Left kidney (tissue), 8 donors: ENCODE measurements at places on chromosomes 13 and 19.

DNA sequence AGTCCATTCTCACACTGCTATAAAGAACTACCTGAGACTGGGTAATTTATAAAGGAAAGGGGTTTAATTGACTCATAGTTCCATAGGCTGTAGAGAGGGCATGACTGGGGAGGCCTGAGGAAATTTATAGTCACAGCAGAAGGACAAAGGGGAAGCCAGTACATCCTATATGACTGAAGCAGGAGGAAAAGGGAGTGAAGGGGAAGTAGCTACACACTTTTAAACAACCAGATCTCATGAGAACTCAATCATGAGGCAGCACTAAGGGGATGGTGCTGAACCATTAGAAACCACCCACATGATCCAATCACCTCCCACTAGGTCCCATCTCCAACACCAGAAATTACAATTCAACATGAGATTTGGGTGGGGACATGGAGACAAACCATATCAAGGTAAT lies 209.1 kb downstream of the DIAPH3 start:
- DNase-seq, result no peak

GRCh38 chr19:13381827-13382632 lies 124.2 kb downstream of the CACNA1A start:
- DNase-seq, result no peak

DNA sequence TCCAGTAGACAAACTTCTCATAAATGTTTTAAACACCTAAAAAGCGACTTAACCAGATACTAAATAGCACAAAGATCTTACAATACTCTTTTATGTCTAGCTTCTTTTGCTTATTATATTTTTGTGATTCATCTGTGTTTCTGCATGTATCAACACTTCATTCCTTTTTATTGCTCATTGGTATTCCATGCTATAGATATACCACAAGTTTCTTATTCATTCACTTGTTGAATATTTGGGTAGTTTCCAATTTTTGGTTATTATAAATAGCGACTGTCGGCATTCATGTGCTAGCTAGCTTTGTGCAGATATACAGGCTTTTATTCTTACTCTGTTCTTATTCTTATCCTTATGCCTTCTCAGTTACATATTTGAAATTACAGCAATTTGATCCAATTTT lies 50.0 kb upstream of the RGCC start:
- no peak for DNase-seq

GRCh38 chr13:31372454-31372853 lies 172.7 kb downstream of the B3GLCT start:
- DNase-seq, result no peak

GRCh38 chr13:40149611-40150274 lies 494.3 kb downstream of the COG6 start:
- DNase-seq, result no peak

DNA sequence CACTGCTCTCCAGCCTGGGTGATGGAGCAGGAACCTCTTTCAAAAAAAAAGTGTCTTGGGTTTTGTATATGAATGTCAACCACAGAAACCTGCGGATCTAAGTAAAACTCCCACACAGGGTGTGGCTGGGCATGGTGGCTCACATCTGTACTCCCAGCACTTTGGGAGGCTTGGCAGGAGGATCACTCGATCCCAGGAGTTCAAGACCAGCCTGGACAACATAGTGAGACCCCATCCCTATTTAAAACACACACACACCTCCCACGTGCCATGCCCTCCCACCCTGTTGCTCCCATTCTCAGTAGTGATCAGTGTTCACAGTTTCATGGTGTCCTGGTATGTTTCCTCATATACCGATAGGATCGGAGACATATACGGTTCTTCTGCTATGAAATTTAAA lies 9.2 kb downstream of the TMED1 start:
- DNase-seq, result no peak

GRCh38 chr13:61463024-61463423 lies 47.4 kb upstream of the PCDH20 start:
- DNase-seq, result no peak

GRCh38 chr13:28534801-28535200 lies 39.9 kb upstream of the FLT1 start:
- no peak for DNase-seq

GRCh38 chr19:46115396-46116106 lies 8.9 kb downstream of the IGFL3 start:
- DNase-seq, result no peak

GRCh38 chr19:8366961-8367326 lies 3.0 kb downstream of the ANGPTL4 start:
- DNase-seq, result no peak

- no peak for DNase-seq
Observed at GRCh38 chr13:44575741-44576350, at the start of gene TSC22D1. TSS of gene TSC22D1 (minus strand) at chr13:44576330. CDS start at chr13:44576074, 256 bp downstream.

DNA sequence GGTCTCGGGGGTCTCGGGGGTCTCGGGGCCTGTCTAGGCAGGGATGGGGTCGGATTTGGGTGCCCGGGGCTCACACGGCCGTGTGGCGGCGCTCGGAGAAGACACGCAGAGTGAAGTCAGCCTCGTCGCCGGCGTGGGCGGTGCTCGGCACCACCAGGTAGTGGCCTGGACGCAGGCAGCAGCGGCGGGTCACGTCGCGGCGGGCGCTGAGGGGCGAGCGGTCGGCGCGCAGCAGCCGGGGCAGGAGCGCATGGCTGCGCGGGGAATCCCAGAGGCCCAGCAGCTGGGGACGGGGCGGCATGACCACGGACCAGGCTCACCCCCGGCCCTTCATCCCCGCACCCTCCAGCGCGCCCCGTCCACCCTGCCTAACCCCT lies 8.2 kb downstream of the CAPN12 start:
- DNase-seq, result no peak

DNA sequence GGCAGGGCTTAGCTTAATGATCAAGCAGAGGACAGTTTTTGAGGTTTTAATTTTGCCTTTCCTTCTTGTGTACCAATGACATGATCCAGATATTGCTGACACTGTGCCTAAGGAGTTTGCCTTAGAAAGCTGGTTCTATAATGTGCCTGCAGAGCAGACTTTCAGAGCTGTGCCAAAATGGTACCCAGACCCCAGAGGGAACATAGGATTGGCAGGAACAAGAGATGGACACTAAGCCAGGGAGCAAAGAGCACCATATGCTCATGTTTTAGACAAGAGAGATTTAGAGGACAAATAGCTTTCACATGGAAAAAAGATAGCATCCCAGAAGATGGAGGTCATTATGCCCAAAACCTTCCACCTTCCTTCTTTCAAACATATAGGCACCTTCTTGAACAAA lies 1241.5 kb upstream of the SPRY2 start:
- DNase-seq, result no peak

GRCh38 chr13:110802260-110802659 lies 88.8 kb downstream of the ING1 start:
- no peak for DNase-seq

DNA sequence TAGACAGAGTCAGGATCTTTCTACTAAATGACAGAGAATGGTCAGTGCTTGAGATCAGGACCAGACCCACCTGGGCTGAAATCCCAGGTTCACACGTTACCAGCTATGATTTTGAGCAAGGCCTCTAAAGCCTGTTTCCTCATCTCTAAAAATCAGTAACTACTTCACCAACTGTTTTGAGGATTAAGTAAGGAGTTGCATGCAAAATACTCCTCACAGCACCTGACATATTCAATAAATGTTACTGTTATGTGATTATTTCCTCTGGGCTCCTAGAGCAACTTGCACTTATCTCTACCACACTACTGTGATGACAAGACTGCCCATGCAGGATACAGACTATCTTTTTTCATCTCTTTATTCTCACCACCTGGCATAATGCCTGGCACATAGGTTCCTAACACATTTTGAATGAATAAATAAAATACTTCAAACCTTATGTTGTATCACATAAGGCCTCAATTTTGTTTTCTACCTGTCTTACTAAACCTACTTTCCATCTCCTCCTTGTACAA lies 1.8 kb downstream of the KATNAL1 start:
- DNase-seq, result no peak

DNA sequence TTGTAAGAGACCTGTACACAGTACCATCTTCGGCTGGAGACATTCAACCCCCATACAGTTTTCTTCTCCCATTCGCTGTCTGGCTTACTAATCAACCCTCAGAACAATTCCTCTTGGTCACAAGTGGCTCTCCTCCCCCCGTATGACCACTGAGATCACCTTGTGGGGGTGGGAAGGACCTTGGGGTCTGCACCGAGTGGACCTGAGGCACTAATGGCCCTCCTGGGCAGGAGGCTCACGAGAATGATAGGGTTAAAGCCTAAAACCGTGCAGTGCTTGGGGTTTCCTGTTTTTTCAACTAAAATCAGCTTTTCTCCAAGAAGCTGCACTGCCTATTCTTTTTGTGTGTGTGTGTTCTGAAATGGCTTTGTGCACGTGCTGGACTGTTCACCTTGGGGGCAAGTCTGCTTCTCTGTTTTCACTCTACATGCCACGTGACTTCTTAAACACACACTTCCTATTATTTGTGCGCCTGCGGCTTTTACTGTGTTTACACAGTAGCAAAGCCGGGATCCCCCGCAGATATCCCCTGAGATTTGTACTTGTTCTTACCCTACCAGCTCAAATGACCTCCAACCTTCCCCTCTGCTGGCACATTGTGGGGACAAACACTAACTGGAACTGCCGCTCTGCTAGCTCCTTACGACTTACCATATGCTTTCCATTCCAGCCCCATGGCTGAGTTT lies 12.3 kb downstream of the RBM26 start:
- DNase-seq, result no peak

DNA sequence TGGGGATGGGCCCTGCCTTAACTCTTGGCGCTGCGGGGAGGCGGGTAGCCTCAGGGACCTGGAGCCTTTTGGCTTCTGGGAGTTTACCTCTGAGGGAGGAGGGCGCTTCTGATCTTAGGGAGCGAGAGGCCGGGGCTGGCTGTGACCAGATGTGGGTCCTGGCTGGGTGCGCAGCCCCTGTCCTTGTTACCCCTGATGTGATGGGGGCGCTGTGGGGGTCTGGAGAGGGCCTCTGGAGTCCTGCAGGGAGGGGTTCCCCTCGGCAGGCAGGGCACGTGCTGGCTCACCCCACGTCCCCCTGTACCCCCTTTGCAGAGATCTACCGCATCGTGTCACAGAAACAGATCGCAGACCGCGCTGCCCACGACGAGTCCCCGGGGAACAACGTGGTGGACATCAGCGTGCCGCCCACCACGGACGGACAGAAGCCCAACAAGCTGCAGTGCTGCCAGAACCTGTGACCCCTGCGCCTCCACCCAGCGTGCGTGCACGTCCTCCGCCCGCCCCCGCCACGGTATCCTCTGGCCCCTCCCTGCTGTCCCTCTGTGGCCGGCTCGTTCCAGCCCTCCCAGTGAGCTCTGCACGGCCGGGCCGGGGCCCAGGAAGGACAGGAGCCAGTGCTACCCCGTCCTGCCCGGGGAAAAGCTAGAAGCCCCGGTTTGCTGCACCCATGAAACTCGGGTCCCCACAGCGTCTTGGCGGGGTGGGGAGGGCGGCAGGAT lies 9.8 kb upstream of the MARCHF2 start:
- no peak for DNase-seq

- DNase-seq, result peak; percentile 14
Observed at GRCh38 chr19:48992581-48993174, 431 bp downstream of the GYS1 start.

GRCh38 chr13:43994999-43995859 lies 115.5 kb downstream of the LACC1 start:
- DNase-seq, result no peak
